Sigmoid colon (tissue), 7 donors: ENCODE measurements at places on chromosomes 3 and 15.
A peak's percentile ranks its signal among the peaks of the same experiment; 100 is the strongest.

GRCh38 chr15:47541562-47541961 is 175.7 kb upstream of the SEMA6D start:
- no peak for DNase-seq

DNA sequence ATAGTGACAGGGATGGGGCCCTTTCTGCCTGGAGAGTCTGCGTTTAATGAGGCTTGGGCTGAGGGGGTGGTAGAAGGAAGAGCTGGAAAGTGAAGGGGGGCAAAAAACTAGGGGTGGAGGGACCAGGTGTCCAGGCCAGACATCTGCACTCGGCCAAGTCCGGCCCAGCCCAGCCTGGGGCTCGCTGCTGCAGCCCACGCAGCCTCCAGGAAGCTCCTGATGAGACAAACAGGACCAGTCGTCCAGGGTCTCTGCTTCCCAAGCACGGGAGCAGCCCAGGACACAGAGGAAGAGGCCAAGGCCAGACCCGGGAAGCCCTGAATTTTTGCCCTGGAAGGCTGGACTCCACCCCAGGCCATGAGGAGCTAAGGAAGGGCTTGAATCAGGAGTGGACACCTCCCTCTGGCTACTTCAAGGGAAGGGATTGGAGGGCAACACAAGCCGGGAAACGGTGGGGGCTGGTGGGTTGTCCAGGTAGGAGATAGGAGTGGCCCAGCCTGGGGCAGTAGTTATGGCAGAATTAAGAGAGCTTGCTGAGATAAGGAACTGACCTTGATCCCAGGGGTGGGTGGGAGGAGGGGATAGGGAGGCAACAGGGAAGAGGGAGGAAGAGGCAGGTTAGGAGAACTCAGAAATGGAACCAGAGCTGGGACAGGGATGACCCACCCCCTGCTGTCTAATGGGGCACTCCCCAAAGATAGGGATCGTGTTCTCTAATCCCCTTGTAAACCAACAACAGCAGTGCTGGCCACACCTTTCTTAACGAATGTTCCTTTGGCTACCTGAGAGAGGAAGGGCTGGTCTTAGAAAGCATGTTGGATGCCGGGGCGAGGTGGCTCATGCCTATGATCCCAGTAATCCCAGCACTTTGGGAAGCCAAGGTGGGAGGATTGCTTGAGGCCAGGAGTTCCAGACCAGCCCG is 89.5 kb downstream of the ANP32A start:
- DNase-seq = peak; percentile 56

- DNase-seq = no peak
These were observed 10.0 kb upstream of the P3H2 start for GRCh38 chr3:190130696-190131095.

DNA sequence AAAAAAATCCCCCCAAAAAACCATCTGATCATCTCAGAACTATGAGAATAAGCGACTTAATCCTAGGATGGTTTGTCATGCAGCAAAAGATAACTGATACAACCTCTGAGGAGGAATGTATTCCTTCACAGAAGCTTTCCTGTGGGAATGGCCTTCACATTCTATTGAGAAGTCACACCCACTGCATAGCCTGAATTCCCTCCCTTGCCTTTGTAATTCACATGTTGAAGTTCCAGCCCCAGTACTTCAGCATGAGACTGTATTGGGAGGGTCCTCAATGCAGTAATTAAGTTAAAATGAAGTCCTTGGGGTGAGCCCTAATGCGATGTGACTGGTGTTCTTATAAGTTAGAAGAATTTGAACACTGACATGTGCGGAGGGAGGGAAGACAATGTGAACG is 395.2 kb downstream of the TUSC7 start:
- no peak for DNase-seq

DNA sequence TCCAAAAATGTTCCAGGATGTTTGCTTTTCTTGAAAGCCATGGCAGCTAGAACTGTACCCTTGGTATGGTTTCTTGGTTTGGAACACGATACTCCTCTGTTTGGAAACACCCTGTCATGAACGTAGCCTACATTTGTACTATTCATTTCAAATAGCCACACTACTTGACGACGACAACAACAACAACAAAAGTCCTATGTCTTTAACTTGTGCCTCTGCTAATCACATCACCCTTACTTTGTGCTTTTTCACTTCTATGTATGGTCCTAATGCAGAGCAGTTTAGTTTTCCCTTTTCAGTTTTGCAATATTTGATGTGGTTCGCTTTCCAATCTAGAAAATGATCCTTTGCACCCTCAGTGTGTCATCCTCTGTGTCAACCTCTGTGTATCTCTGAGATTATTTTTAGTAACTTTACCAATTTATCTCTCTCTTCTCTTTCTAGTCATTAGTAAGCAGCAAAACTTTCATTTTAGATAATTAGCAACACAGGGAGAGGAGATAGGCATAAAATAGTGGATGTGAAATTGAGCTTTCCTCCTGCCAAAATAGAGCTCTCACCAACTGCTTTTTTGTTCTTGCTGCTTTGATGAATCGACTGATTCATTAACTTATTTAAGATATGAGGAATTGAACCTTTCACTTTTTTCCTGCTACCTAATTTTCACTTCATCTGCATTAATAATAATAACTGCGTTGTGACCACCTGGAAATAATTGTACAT is 44.1 kb upstream of the TP63 start:
- no peak for DNase-seq

DNA sequence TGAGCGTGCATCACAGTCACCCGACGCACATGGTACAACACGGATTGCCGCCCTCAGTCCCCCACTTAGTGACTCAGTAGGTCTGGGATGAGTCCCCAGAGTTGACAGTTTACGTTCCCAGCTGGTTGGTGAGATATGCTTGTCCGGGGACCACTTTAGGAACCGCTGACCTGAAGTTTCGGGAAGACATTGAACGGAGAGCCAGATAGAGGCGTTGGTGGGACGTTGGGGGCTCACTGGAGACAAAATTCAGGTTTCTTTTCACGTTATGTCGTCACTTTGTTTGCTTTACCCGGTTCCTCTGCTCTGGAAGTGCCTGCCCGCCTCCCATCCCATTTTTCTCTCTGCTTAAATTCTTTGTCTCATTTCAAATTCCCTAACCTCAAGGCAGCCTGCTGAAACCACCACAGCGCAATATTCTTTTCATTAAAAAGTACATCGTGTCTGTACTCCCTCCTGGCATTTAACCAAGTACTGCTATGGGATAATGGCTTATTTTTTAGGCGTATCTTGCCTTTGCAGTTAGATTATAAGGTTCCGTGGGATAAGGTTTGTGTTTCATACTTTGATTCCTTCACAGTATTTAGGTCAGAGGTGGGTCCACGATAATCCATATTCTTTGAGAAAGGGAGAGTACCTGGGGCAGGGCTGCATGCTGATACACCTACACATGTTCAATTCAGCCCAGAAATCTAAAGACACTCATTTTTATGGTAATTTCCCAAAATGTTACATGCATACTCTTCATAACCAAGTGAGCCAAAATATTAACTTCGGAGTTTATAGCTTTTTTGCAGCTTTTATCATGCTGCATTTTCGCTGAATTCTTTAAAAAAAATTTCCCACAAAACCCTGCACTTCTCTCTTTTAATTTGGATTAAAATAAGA is 921 bp downstream of the LMLN start:
- DNase-seq = no peak

GRCh38 chr3:8882642-8883041 is 80.6 kb downstream of the RAD18 start:
- DNase-seq = no peak

DNA sequence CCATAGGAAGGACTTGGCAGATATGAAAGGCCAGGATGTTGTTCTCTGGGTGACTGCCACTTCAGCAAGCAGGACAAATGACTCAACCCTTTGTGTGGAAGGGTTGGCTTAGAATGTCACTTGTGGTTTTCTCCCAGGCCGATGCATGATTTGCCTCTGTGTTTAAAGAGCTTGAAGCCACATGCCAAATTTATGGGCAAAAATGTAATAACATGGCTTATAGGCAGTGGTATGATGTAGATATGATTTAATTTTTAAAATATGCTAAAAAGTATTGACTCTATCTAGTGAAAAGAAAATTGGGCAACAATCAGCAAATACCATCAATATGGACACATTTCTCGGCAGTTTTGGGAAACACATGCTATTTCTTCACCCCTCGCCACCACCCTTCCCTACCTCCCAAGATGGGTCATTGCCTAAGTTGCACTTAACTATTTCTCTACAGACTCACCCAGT is 114.6 kb downstream of the CYP19A1 start:
- no peak for DNase-seq

- no peak for DNase-seq
These were observed 36.9 kb upstream of the RAF1 start for GRCh38 chr3:12700800-12701199.

DNA sequence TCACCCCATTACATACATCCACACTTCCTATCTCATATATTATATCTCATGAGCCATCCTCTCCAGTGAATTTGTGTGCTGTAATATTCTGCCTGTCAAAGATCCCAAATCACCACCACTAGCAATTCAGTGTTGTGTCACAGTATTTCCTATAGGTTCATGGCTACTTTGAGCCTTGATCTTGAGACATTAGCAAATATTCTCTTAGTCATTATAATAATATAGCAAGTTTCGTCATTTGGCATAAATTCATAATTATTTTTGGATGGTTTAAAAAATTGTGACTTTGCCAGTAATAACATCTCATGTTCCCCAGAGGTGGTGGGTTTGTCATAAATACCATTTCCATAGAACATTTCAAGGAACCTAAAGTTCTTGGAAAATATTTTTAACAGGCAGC is 47.7 kb downstream of the CMSS1 start:
- DNase-seq = no peak

DNA sequence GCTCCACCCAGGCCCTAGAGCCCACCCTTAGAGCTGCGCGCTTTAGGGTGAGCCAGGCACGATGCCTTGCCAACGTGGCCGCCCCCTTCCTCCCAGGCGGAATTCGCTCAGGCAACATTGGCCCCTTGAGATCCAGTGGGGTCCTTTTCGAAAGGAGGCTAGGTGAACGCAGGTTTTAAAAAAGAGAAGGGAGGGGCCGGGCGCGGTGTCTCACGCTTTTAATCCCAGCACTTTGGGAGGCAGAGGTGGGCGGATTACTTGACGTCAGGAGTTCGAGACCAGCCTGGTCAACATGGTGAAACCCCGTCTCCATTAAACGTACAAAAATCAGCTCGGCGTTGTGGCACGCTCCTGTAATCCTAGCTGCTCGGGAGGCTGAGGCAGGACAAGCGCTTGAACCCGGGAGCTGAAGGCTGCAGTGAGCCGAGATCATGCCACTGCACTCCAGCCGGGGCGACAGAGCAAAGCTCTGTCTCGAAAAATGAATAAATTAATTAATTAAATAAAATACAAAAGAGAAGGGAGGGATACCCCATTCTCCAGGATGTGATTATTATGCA is 984 bp upstream of the RPP25 start:
- no peak for DNase-seq

DNA sequence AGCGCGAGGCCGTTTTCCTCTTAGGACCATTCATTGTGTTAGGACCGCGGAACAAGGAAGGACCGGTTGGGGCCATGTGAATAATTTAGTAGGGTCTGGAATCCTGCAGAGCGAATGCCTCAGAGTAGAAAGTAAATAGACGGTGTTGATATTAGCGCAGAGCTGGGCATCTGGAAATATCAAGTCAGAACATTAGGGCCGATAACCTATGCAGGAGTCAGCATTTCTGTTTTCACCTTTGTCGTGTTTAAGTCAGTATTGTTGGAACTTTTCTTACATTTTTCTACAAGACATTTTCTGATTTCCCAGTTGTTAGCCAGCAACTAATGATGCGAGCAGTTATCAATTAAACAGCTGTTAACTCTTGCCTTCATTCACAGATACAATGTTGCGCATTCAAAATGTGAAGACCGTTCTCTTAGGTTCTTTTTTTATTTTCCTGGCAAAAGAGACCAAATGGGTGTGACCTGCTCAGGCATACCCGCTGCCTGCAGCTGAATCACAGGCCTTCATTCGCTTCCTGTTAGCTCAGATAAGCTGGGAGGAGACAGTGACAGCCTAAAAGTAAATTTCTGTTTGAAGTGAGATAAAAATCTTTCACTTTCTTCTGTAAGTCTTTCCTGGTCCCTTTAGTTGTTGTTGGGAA is 966 bp upstream of the PKM start:
- no peak for DNase-seq

- no peak for DNase-seq
These were observed 21.9 kb upstream of the PLSCR2 start for GRCh38 chr3:146491303-146491702.

DNA sequence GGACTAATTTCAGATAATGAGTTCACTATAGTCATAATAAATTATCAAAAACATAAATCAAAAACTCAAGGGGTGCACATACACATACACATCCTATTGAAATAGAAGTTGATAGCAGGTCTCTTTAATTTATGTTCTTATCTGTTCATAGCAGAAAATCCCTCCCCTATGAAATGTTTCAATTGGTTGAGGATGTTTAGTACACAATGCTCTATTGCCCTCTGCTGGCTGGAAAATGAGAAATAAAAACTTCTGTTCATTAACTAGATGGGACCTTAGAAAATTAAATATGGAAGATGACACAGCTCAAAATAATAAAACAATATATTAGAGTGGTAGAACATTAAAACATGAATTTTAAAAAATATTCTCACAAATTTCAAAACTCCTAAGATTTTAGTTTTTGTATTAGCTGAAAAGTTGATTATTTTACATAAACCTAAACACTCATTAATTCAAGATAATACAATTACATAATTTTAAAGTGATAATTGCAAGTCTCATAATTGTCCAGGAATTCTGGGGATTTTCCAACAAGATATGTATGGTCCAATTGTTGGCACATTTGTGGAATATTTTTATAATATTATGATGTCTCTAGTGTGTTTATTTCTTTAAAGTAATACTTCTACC is 735.0 kb downstream of the ROBO1 start:
- no peak for DNase-seq

GRCh38 chr3:23671851-23672589 is 133.7 kb upstream of the UBE2E1 start:
- no peak for DNase-seq

DNA sequence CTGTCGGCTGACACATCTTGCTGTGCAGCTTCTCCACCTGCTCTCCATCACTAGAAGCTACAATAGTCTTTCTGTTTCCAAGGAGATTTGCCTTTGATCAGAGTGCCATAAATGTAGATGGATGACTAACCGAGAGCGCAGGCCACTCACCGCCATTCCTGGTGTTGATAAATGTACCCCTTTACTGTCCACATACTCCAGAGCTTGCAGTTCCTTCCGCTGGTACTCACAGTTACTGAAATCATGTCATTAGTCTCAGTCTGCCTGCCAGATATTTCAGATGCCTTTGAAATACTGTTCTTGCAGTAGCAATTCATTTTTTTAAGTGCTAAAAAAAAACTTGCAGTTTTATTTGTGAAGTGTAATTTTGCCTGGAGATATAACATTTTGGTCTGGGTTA is 72.3 kb downstream of the BLM start:
- DNase-seq = no peak

- DNase-seq = no peak
These were observed 107.5 kb downstream of the RASA2 start for GRCh38 chr3:141594357-141594756.
